ENCODE measurements at places on chromosomes 13 and 19.

DNA sequence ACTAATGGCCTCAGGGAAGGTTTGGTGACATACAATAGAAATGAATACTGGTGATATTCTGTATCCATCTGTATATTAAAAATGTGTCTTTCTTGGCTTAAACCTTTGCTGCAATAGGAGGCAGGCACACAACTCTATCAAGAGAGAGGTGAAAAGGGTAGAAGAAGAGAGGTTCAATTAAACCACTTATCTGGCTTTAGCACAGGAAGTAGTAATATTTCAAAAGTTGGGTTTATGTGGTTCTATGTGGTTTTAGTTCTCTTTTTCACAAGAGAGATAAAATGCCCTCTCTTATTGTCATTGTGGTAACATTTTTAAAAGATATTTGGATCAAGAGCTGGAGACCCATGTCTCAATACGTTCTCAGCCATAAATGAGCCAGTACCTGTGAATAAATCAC lies 146.2 kb upstream of the FNDC3A start:
- DNase-seq = peak; percentile 60

DNA sequence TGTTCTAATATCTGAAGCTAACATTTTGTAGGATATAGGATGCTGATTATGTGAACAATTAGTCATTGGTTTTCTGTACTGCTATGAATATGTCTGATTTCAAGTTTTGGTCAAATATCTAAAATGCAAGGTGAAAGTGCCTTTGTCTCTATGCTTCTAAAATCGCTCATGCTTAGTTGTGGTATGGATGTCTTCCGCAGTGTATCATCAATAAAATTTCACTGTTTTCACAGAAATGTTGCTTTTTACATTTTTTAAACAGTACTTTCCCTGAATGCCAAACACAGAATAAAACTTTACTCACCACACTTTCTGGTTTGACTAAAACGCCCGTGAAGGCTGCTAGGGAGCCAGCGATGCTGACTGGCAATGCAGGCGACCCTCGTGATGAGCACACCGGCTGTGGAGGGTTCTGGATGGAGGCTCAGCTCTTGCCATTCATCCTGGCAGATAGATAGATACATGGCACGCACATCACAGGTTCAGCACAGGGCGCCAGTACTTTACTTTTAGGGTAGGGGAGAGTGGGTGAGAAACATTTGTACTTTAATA lies 40.1 kb downstream of the SLC7A9 start:
- DNase-seq = no peak

- DNase-seq = no peak
These were observed 39.0 kb downstream of the SERTM1 start for GRCh38 chr13:36712770-36713169.

DNA sequence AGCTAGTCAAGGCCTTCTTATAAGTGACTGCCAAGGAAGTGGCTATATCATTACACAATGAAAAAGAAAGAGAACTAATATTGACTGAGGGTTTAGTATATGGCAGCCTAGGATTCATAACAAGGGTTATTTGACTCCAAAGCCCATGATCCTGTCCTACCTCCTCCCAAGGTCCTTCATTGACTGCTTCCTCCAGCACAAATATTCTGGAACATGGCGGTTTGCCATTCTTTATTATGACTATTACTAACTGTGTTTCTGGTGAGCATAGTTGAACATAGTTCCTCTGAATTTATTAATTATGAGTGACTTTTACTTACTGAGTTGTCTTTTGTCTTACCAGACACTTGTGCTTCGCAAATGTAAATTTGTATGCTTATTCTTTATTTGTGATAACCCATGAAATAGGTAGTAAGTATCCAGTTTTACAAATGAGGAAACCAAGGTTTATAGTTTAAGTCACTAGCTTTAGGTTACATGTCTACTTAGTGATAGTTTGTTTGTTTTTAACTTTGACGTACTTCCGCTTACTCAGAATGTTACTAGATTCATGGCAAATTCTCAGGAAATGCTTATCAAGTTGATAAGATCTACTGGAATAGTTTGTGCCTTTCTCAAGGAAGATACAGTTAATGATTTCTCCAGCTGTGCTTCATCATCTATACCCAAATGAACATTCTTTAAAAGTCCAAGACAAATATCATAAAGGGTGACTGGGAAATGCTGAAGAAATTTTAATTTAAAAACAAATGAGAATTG lies 15.5 kb upstream of the DCLK1 start:
- DNase-seq = no peak

DNA sequence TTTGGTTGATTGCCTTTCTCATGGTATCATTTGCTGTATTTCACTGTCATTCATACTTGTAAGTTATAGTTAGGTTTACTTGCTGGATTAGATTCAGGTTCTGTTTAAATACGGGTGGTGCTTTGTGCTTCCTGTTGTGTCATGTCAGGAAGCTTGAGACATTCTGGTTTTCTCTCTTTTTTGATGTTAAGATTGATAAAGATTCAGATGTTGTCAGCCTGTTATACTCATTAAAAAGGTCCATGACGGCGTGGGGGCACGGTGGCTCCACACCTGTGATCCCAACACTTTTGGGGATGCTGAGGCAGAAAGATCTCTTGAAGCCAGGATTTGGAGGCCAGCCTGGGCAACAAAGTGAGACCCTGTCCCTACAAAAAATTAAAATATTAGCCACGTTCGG lies 45.7 kb downstream of the NAA16 start:
- DNase-seq = peak; percentile 60

DNA sequence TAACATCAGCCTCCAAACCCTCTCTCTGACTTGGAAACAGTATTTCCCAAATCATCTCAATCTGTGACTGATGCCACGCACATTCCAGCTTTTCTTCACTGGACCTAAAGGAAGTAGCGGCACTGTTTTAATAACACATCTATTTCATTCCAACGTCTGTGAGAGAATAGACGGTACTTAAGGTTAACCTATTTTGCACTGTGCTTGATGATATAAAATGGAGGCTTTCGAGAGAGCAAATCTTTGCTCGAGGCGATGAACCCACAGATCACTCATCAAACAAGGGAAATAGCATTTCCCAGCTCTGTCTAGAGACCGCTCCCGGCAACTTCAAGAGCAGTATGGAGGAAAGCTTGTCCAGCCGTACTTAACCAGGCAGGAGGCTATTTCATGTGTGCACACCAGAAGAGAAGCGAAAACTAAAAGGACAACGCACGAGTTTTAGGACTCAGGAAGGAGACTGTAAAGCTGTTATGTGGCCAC lies 2.9 kb downstream of the UBL3 start:
- DNase-seq = peak; percentile 22

DNA sequence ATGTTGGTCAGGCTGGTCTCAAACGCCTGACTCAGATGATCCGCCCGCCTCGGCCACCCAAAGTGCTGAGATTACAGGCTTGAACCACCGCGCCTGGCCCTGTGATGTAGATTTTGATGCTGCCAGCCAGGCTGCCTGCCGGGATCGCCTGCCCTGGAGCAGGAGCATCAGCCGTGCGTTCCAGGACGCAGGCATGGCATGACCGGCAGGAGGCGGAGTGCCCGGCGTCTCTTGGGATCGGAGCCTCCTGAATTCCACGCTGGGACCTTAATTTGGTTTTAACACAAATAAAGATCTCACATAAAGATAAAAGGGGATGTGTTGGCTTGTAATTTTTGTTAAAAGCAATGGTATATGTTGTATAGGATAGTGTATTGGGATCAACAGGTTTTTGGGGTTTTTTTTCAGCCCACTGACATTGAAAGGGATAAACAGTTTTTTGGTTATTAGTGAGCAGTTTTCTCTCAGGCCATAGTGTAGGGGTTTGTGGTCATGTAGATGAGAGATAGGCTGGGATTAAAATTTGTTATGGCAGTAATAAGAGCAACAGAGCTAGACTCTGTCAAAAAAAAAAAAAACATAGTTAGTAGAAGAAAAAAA lies 1406.4 kb downstream of the UQCRFS1 start:
- no peak for DNase-seq

Measured in hematopoietic multipotent progenitor cell treated with erythropoietin and hydrocortisone succinate and interleukin-3 and kit ligand, for 6 days (in vitro differentiated cells).